ENCODE measurements at places on chromosomes 5 and 9.

GRCh38 chr5:125408448-125409233, 662.2 kb upstream of the ZNF608 start:
- DNase-seq = no peak

DNA sequence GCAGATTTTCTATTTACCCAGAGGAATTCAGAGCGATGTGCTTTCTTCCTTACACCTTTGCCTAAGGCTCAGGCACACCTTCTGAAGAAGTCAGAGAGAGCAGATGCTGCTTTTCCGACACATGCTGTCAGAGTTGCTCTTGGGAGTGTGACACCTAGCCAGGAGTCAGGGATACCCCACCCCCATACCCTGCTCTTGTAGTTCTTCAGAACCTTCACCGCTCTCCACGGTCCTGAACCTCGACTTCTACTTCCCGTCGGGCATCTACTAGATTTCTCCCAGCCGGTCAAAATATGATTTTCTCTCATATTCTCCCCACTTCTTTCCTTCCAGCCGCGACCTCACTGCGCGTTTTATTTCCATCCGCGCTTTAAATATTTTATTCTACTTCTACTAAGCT, 1.7 kb downstream of the GRIN3A start:
- no peak for DNase-seq

DNA sequence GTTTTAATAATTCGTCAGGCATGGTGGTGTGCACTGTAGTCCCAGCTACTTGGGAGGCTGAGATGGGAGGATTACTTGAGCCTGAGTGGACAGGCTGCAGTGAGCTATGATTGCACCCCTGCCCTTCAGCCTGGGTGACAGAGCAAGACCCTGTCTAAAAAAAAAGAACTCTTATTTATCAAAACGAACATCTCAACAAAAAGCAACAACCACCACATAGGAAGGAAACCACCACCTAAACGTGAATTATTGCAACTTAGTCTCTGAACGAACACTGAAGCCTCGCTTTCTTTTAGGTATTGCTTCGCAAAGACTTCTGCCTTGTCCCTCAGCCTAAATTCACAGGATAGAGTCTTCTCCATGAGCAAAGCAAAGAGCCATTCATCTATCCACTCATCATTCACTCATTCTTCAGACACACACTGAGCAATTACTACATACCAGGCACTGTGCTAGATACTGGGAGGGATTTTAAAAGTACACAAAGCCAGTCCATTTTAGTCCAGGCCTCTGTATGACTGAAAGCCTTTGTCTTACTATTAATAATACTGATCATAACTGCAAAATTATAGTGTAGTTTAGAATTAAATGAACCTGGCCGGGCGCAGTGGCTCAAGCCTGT, 57.4 kb downstream of the THBS4 start:
- DNase-seq = no peak

- no peak for DNase-seq
These were observed 150.6 kb upstream of the ACOT12 start for GRCh38 chr5:81544351-81545018.

GRCh38 chr5:62385816-62386400, 17.8 kb downstream of the DIMT1 start:
- DNase-seq = no peak

Measured in Kasumi-1 (cell line).